ENCODE measurements at places on chromosomes 5 and 9.

DNA sequence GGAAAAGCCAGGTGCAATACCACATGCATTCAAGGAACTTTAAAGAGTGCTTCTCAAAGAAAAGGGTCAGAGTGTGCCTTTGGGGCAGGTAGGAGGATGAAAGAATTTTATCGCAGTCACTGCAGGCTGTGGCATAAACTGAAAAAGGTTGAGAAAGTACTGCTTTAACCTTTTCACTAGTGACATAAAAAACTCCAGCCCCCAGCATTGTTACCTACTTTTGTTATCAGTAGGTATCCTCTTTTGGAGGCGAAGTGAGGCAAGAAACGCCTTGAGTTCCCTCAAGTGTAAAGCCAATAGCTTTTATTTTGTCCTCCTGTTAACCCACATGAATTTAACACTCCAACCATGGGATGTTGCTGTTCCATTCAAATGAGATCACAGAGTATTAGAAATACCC, 64.7 kb upstream of the CHD1 start:
- no peak for DNase-seq

GRCh38 chr9:69535911-69536310, 136.3 kb downstream of the APBA1 start:
- no peak for DNase-seq

GRCh38 chr9:109346904-109347303, 26.0 kb upstream of the EPB41L4B start:
- no peak for DNase-seq

DNA sequence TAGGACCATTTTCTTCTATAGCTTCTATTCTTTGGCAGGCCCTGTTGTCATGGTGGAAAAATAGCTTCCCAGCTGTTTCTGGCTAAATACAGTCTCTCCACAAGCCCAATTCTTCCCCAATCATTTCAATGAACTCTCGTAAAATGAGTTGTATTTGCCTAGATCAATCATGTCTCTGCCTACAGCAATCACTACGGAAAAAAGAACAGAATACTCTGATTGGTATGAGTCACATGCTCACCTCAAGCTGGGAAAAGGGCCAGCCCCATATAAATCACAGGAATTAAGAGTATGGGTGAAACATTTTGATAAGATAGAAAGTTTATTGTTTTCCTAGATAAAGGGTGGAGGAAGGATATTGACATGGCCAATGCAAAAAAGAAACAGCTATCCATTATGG, 711.4 kb downstream of the EFNA5 start:
- no peak for DNase-seq

DNA sequence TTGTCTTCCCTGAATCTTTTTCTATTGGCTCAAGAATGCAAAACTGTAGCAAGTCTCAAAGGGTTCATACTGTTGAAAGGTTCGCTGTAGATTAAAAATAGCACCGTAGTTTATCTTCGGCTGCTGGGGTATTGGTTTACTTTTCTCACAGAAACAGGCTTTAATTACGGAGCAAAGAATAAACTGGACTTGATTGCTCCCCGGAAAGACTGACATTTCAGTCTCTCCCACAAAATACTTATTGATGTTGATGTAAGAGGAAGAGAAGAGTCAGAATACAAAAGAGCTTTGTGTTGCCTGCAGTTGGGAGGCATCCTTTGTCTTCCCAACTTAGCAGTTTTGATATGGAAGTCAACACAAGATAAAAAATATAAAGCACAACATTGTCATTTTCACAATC, 183.9 kb upstream of the DMAC1 start:
- DNase-seq = no peak

GRCh38 chr5:54384356-54384933, 71.1 kb upstream of the HSPB3 start:
- no peak for DNase-seq

- DNase-seq = no peak
Observed at GRCh38 chr9:91488341-91488740, 64.7 kb upstream of the NFIL3 start.

- no peak for DNase-seq
Observed at GRCh38 chr5:116482394-116482793, 92.2 kb downstream of the SEMA6A start.

DNA sequence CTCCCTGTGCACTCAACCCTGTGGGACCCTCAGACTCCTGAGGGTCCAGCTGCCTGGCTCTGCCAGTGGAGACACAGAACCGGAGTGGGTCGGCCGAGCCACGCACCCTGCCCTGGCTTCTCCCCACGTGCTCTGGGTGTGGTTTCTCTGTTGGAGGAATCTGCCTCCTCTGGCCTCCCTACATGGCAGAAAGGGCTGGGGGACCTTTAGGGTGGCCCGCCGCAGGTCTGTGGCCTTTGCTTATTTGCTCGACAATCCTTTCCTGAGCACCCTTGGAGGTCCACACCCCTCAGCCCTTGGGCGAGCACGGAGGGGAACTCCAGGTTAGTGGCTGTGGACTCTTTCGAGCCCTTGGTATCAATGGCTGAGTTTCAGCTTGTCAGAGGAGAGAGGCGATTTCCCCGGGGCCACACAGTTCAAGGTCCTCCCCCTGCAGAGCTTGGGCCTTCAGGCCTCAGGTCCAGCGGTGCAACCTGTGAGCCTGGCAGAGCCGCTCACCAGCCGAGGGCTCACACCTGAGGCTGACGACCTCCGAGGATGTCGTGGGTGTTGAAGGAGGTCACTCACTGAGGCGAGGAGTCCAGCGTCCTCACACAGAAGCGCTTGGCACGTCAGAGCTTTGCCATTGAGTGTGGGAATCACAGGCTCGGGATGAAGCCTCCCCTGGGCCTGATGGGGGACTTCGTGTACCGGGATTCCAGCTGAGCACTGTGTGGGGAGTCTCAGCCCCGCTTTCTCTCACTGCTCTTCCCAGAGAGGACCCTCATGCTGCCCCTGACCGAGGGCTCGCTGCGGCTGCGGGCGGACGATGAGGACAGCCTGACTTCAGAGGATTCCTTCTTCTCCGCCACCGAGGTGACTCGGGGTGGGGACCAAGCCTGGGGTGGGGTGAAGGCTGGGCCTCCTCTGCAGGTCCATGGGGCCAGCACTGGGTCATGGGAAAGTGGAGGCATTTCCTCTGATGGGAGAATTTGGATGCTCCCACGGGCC, 20.8 kb upstream of the DOLPP1 start:
- no peak for DNase-seq

- no peak for DNase-seq
Observed at GRCh38 chr5:72145348-72145747, 38.1 kb downstream of the MAP1B start.

- no peak for DNase-seq
Observed at GRCh38 chr5:180568914-180569313, 22.4 kb downstream of the SCGB3A1 start.

GRCh38 chr9:21985964-21986667, 8.1 kb downstream of the CDKN2A start:
- no peak for DNase-seq

GRCh38 chr9:28883234-28883633, 1310.0 kb upstream of the C9orf72 start:
- DNase-seq = no peak

DNA sequence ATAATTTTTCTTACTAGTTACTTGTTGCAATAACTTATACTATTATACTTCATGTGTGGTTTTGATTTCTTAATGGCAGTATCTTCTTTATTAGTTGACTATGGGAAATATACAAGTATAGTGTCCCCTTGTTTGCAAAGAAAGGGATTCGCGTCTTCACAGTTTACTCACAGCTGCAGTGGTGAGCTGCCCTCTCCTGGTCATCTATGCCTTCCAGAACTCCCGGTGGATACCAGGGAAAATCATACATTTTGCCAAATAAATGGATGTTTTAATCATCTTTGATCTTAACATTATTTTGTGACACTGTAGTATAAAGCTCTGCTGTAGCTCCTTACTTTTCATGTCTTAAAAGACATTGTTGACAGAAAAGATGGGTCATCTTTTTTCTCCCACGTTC, 142.0 kb downstream of the ZCCHC7 start:
- no peak for DNase-seq

DNA sequence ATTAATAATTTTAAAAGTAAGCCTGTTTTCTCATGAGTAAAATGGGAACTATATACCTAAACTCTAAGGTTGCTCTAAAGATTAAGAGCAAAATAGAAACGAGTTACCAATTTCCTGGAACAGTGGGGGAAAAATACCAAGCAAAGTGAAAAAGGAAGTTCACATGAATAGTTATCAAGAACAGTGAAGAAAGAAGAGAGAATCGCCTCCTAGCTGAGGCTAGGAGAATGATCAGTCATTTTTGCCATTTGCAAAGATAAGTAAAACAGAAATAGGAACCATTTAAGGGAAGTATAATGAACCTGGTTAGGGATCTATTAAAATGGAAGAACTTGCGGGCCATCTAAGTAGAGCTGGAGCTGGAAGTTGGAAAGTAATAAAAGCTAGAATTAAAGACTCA, 50.7 kb downstream of the P4HA2 start:
- DNase-seq = no peak

- DNase-seq = peak; percentile 91
Observed at GRCh38 chr9:136849038-136849959, at the start of gene PHPT1. TSS of gene PHPT1 (plus strand) at chr9:136849409. CDS start at chr9:136849431, 22 bp downstream.

GRCh38 chr9:35940458-35941407, 17.2 kb downstream of the OR2S2 start:
- DNase-seq = no peak

DNA sequence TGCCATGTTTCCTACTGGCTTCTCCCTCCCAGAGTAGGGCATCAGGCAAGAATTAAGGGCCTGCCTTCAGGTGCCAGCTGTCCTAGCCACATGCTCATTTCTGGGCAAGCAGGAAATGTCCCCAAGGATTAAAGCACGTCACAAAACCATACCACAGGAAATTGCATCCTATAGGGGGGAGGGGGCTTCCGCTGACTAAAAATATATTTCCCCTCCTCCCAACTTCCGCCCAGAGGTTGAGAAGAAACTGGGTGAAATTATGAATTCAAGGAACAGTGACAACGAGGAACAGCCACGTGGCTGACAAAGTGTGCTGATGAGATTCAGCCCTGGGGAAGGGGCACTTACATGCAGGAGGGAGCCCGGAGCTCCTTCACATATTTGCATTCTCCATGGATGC, 4.1 kb downstream of the HBEGF start:
- DNase-seq = no peak

DNA sequence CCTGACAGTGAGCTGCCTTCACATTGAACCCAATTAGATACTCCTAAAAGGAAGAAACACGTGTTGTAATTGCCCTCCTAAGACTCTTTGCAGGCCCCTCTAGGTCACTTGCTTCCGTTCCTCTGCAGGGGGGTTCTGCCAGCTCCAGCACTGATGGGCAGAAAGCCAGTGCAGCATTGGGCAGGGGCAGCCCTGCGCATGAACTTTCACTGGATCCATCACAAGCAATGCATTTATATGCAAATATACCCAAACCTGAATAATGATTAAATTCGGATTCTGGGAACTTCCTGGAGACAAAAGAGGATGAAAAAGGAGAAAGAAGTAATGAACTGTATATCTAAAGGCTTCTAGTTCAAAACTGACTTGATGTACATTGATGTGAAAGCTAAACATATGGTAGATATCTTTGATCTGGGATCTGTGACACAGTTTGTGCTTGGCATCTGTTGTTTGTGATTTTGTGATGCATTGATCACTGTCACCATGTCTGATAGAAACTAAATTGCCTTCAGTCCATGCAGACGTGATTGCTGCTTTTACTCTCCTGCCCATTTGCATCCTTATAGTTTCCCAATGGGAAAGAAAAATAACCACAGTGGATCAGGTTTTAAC, 313.4 kb downstream of the DEPDC1B start:
- no peak for DNase-seq

- no peak for DNase-seq
Observed at GRCh38 chr5:38329132-38329715, 70.9 kb downstream of the EGFLAM start.

- no peak for DNase-seq
Observed at GRCh38 chr9:72703574-72703973, 182.2 kb downstream of the TMC1 start.

DNA sequence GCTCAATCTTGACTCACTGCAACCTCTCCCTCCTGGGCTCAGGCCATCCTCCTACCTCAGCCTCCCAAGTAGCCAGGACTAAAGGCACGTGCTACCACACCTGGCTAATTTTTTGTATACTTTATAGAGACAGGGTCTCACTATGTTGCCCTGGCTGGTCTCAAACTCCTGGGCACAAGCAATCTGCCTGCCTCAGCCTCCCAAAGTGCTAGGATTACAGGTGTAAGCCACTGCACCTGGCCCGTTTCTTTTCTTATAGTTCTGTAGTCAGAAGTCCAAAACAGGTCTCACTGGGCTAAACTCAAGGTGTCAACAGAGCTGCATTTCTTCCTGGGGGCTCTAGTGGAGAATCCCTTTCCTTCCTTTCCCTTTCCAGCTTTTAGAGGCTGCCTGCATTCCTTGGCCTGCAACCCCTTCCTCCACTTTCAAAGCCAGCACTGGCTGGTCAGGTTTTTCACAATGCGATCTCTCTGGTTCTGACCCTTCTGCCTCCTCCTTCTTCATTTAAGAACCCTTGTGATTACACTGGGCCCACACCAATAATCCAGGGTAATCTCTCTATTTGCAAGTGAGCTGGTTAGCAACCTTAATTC, 16.3 kb downstream of the IRF1 start:
- no peak for DNase-seq

GRCh38 chr9:98038958-98039357, 17.6 kb upstream of the NANS start:
- DNase-seq = no peak

- DNase-seq = no peak
Observed at GRCh38 chr5:154355129-154355611, 90.6 kb upstream of the SAP30L start.

DNA sequence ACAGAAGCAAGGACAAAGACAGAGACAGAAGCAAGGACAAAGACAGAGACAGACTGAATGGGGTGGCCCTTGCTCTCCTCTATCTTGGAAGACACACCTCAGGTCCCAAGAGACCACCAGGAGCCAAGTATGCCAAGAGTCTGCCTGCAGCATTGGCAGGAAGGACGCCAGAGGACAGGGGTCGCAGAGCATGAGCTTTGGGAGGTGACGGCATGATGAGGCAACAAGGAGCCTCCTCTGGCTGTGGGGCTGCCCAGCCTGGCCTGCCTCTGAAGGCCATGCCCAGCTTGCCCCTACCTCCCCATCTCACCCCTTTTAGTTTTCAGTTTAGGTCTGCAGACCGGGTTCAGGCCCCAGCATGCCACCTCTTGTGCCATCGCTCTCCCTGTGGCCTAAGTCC, 17.6 kb downstream of the PDGFRB start:
- no peak for DNase-seq

DNA sequence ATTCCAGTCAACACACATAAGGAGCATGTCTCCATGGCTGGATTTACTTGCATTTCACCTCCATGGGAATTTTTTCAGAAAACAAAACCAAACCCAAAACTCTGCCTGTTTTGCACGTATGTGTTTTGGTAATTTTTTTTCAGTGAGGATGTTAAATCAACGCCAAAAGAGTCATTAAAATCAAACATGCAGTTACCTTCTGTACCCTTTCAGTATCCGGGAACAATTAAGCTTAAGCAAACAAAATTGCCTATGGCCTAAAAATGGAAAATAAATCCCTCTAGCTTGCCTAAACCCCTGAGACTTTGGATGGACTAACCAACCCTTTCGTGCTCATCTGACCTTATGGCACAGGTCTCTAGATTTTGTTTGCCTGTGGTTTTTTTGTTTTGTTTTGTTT, 209.2 kb upstream of the KLF4 start:
- no peak for DNase-seq

GRCh38 chr5:1364211-1364610, 19.3 kb upstream of the CLPTM1L start:
- DNase-seq = no peak

- DNase-seq = no peak
Observed at GRCh38 chr5:56941981-56942380, 9.9 kb downstream of the MIER3 start.

GRCh38 chr5:59317023-59317773, 576.3 kb downstream of the PDE4D start:
- DNase-seq = no peak

- no peak for DNase-seq
Observed at GRCh38 chr5:50646591-50646990, 19.8 kb upstream of the PARP8 start.

Measured in stimulated activated CD8-positive, alpha-beta memory T cell treated with anti-CD3 and anti-CD28 coated beads, Interleukin-4, amount 100 ng/mL, for 1 hour (primary cell).